Retina (tissue), 1 donor: ENCODE measurements at places on chromosomes 1 and 21.

DNA sequence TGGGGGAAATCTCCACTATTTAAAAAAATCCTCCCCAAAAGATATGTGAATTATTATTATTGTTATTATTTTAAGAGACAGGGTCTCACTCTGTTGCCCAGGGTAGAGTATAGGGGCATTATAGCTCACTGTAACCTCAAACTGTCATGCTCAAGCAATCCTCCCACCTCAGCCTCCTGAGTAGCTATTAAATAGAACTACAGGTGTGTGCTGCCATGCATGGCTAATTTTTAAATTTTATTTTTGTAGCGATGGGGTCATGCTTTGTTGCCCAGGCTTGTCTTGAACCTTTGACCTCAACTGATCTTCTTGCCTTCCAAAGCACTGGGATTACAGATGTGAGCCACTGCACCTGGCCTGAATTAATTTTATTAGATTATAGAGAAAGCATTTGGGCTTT lies 116.8 kb downstream of the RABGAP1L start:
- no peak for DNase-seq

GRCh38 chr21:26437326-26438009 lies 135.6 kb downstream of the CYYR1 start:
- no peak for DNase-seq

GRCh38 chr1:19342062-19342750 lies 30.1 kb downstream of the SLC66A1 start:
- DNase-seq: no peak

DNA sequence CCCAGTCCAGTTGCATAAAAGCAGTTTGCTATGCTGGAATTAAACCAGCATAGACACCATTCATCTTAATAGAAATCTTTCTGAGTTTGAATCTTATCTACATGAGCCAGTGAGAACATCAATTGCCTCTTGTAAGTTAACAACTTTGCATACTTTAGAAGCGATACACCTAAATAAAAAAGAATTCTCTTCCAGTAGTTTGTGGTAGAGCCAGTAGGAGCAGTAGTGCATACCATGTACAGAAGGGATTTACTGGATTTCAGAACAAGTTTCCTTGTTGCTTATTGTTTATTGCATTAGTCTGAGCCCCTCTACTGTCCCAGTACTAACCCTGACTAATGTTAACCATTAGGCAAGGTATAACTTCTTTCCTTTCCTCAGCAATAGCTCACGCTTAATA lies 313.1 kb downstream of the TGFB2 start:
- DNase-seq: no peak

- peak; percentile 54 for DNase-seq
Observed at GRCh38 chr1:21673277-21673780, 4.2 kb upstream of the RAP1GAP start.

- no peak for DNase-seq
Observed at GRCh38 chr1:54153535-54154439, 987 bp upstream of the CDCP2 start.

DNA sequence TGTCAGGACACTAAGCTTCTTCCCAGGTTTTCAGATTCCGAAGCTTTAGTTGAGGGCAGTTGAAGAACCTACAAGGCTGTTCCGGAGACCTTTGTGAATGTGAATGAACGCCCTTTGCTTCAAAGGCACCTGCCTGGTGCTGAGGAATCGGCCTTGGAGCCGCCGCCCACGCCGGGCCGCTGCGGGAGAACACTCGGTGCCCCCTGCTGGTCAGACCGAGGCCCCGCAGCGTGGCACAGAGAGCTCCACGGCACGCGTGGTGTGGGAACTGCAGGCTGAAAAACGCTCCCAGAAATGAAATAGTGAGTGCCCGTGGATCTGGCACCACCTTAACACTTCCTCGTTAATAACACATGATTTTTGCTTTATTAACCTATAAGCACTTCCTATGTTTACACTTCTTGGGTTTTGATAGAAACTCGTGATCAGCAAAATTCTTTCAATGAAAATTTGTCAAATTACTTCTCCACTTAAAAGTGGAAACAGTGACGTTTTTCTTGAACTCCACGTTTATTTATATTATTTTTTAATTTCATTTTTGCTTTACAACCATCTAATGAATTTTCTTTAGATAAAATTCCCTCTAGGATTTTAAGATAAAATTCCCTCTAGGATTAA lies 460.6 kb downstream of the DSCAM start:
- DNase-seq: peak; percentile 60

DNA sequence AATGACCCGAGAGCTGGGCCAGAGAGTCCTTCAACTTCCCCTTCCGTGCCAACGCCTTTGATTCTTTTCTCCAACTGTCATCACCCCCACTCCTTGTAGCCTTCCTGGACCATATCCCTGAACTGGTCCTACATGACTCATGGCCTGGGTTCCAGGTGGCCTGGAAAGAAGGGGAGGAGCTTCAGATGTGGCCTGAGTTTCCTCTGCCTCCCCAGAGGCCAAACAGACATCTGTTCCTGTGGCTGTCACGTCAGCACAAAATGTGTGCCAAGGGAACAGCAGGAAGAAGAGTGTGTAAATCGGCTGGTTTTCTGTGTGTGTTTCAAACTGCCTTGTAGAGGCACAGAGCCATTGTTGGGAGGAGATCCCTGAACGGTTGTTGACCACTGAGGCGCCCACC lies 24.9 kb upstream of the KIRREL1 start:
- peak; percentile 35 for DNase-seq

- peak; percentile 82 for DNase-seq
Observed at GRCh38 chr1:60281360-60281932, 207.9 kb upstream of the C1orf87 start.

GRCh38 chr1:23558140-23558871 lies 995 bp downstream of the ID3 start:
- DNase-seq: peak; percentile 44

DNA sequence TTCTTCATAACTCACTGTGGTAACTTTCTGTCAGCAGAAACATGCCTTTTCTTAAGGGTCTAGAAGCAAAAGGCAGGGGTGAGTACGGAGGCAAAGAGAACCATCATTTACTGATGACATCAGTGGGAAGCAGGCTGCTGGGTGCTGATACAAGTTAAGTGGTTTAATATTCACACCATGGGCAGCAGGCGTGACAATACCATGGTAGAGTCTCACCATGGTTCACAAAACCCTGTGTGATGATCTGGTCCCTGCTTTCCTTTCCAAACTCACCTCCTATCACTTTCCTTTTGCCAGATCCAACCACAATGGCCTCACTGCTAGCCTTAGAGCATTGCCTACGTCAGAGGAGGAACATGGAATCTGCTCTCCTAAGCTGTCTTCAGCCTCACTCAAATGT lies 8.7 kb downstream of the MAB21L3 start:
- no peak for DNase-seq

GRCh38 chr21:20511216-20511880 lies 486.9 kb upstream of the NCAM2 start:
- DNase-seq: no peak

GRCh38 chr1:26767714-26768113 lies 20.0 kb upstream of the PIGV start:
- no peak for DNase-seq

- DNase-seq: no peak
Observed at GRCh38 chr1:179754041-179754624, 11.0 kb downstream of the FAM163A start.

DNA sequence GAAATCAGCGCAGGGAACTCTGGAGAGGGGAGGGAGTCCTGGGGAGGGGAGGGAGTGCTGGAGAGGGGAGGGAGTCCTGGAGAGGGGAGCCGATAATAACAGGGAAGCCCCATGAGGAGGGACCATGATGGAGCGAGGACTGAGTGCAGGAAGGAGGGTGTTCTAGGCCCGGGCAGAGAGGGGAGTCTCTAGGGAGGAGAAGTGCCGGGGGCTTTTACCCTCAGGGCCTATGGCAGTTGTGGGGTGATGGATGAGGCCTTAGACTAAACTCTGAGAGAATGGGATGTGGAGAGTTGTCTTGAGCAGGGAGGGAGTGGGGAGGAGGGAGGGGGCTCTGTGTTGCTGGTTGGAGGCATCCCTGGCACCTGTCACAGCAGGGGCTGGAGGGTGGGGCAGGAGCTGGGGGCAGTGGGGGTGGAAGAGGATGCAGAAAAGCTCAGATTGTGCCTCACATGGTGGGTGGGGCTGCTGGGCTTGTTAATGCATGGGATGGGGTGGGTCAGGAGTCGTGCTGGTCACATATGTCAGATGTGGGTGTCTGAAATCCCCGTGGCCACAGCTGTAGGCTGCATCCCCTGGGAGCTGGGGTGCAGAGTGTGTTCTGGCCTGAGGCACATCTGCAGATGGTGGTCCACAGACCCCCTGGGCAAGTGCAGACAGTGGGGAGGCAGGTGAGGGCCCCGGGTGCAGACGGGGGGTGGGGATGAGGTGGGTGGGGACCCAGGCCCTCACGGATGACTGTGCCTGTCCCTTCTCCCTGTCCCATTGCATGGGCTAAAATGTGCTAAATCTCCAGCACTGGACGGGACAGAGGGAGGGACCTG lies 88.4 kb upstream of the COL6A1 start:
- DNase-seq: peak; percentile 56

DNA sequence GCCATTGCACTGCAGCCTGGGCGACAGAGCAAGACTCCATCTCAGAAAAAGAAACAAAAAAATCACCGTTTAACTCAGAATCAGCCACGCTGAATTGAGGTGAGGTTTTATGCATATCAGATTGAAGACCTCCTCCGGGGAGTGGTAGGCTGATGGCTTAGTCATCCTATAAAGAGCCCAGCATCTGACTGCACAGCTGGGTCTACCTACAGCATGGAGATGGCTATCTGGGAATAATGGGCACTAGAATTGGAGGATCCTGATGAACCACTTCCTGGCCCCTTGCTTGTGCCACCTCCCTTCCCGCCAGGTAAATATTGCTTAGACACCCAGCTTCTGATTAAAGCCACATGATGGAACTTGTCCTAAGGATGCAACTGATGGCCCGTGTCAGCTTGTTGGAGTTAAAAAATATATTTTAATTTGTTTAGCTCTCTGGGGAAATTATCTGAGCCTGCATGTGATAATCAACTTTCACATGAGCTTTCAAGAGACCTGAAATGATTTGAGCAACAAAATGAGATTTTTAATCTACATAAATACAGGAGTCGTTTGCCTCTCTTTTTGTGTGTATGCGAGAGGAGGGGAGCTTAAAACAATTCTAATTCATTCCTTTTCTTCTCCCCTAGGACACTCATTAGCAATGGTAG lies 157.2 kb downstream of the KIF26B start:
- DNase-seq: no peak

DNA sequence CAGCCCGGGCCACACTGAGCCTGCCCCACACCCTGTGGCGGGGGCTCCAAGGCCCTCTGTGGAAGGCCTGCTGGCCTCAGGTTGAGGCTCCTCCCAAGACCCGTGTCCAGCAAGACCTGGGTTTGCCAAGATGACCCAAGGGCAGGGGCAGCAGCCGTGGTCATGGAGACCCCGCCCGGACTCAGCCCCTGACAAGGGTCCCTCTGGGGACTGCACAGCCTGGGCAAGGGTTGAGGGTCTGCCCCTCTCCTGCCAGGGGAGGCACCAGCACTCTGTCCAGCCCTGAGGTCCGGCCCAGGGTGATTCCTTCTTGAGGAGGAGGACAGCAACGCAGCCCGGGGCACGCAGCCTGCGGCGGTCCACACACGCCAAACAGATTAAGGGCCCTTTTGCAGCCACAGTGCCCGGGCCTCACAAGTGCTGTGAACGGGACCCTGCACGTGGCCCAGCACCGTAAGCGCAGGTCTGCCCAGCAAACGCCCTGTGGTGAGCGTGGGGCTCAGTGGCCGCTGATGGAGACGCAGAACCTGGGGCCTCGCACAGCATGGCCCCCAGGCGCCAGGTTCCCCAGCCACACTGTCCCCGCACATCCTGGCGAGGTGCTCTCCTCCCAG lies 3.4 kb downstream of the SPATC1L start:
- DNase-seq: no peak

DNA sequence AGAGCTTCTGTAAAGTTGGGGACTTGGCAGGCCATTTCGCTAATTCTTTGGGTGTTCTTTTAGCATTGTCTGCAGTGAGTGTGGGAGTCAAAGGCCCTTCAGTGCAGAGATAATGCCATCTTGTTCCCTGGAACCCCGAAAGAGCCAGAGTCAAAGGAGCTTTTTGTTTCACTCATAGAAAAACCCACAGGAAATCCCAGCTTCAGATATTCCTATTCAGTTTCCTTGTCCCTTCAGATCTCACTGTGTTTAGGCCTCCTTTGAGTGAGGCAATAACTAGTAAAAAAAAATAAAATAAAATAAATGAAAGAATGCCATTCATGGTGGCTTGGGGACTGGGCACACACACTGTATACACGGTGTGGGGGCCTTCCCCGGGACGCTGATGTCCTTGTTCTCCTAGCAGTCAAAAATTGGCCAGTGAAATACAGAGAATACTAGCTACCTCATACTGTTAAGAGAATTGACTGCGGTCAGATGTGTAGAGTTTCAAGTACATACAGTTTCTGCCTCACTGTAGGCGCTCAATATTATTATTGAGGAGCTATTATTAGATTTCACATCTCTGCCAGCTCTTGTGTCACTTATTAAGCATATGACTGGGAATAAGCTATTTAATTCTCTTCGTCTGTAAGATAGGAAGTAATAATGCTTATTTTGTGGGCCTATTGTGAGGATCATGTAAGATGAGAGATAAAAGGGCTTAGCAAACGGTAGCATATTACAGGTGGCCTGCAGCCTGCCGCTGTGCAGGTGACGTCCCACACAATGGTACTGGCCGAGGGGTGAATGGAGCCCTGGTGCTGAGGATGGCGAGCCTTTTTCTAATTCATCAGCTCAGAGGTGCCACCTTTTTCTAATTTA lies 16.7 kb downstream of the DISC1 start:
- no peak for DNase-seq

GRCh38 chr1:226782845-226783601 lies 43.9 kb upstream of the ITPKB start:
- DNase-seq: no peak

DNA sequence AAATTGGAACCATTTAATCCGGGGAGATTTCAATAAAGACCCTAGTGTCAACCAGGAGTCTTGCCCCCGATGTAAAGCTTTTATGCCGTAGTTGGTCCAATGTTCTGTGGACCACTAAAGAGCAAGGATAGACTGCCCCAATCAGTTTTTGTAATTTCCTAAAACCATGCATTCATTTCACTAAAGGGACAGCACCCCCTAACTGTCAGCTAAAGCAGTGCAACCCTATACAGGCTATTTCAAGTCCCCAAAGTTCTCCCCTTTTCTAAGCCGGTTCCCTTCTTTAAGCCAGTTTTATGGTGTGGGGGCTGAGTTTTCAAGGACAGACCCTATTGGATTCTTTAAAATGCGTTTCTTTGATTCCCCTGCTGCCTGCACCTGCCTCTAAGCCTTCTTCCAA lies 12.7 kb upstream of the PDPN start:
- DNase-seq: no peak

- no peak for DNase-seq
Observed at GRCh38 chr1:219442611-219443061, 170.3 kb downstream of the ZC3H11B start.
